ENCODE measurements at places on chromosomes 2 and 18. TPM values are rescaled to one million over a fixed set of nuclear protein-coding genes. Genes with fewer than 3 reads are reported as not detected.

GRCh38 chr2:120620025-120620793, 115.5 kb upstream of the GLI2 start:
- no peak for DNase-seq

Gene APCDD1
- total RNA-seq, result 49.0 TPM

Gene HOXD12
- not detected for total RNA-seq

Gene UGT1A10
- not detected for total RNA-seq

GRCh38 chr18:79424008-79424565, 28.4 kb downstream of the NFATC1 start:
- no peak for DNase-seq
